ENCODE measurements at places on chromosomes 3 and 15.

GRCh38 chr3:63910891-63911290 is 1.3 kb downstream of the SCAANT1 start:
- no peak for DNase-seq

DNA sequence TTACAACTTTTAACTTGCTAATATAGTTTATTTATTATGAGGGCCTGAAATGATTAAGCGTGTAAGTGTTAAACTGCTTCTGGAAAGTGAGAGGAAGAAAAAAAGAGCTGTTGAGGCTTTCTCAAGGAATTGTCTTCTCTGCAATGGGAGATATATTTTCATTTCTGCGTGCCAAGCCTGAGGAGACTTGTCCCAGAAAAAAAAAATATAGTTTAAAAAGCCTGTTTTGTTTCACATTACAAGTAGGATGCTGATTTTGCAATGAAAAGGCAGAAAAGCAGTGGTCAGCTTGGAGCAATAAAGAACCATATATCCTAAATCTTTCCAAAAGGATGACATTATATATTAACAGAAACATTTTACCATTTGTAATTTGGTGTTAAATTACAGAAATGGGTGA is 115.5 kb downstream of the GMNC start:
- no peak for DNase-seq

- no peak for DNase-seq
Measured at GRCh38 chr3:64865839-64866570, 178.2 kb upstream of the ADAMTS9 start.

DNA sequence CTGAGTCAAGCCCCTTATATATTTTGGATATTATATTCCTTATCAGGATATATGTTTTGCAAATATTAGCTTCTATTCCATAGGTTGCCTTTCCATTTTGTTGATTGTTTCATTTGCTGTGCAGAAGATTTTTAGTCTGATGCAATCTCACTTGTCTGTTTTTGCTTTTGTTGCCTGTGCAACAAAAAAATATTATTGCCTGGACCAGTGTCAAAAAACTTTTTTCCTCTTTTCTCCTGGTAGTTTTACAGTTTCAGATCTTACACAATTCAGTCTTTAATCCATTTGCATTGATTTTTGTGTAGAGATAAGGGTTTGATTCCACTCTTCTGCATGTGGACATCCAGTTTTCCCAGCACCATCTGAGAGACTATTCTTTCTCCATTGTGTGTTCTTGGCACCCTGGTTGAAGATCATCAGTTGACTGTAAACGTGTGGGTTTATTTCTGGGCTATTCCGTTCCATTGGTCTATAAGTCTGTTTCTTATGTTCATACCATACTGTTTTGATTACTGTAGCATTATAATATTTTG is 228.9 kb upstream of the NR2E3 start:
- DNase-seq = no peak

- DNase-seq = no peak
Measured at GRCh38 chr15:79089331-79089889, 1.2 kb downstream of the RASGRF1 start.

All from activated T-cell treated with anti-CD3 and anti-CD28 coated beads for 24 hours (primary cell).